T-helper 17 cell (primary cell): ENCODE measurements at places on chromosomes 7 and 10.

GRCh38 chr10:107899075-107899474, 734.6 kb upstream of the SORCS1 start:
- H3K27me3 ChIP-seq: no peaks in the 10 kb centered on the region
- H3K4me3 ChIP-seq: no peak overlapping the region
- no peaks in the 10 kb centered on the region for H3K36me3 ChIP-seq
- H3K4me1 ChIP-seq: no peaks in the 10 kb centered on the region
- H3K27ac ChIP-seq: no peak overlapping the region

GRCh38 chr10:124280916-124281315, 137.8 kb downstream of the OAT start:
- no peaks in the 10 kb centered on the region for H3K36me3 ChIP-seq
- H3K27ac ChIP-seq: no peak overlapping the region
- H3K4me3 ChIP-seq: no peak overlapping the region
- peaks cover 31% of the 10 kb centered on the region for H3K27me3 ChIP-seq

DNA sequence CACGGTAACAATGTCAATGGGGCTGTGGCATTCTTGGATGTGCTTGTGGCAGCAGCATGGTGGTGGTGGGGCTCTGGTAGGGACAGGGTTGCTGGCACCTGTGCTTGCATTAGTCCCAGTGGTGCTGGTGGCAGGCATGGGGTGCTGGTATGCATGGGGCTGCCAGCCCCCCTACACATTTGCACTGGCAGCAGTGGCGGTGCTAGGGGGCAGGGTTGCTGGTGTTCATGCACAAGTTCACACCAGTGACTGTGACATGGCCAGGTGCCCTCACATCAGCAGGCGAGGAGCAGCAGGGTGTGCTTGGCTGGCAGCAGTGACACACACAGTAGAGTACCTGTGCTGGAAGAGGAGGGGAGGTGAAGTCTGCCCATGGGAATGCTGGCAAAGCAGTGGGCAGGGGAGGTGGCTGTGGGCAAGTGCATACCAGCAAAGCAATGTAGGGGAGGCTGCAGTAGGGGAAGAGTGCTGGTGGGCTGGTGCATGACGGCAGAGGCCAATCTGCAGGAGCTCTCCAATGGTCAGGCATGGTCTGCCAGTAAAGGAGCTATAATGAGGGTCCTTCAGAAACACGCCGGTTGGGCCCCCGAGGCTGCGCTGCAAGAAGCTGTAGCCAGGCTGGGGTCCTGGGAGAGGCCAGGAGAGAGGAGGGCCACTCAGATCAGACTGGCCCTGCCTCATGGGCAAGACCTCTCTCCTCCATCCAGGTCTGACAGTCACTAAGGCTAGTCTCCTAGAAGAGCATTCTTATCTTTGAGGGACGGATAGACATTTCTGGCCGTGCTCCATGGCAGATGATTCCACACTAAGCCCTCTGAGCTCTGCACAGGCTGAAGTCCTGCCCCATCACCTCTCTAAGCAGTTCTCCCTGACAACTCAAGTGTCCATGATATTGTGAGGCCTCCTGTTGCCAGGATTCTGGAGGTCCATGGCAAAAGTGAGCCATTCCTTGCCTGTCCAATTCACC, 406.4 kb downstream of the SEMA3D start:
- H3K36me3 ChIP-seq: no peaks in the 10 kb centered on the region
- H3K4me1 ChIP-seq: no peaks in the 10 kb centered on the region
- H3K27ac ChIP-seq: no peak overlapping the region
- no peaks in the 10 kb centered on the region for H3K27me3 ChIP-seq

GRCh38 chr10:100380400-100380799, 33.4 kb downstream of the SCD start:
- peaks cover 8% of the 10 kb centered on the region for H3K36me3 ChIP-seq
- no peaks in the 10 kb centered on the region for H3K27me3 ChIP-seq
- H3K27ac ChIP-seq: no peak overlapping the region
- H3K4me1 ChIP-seq: peaks cover 4% of the 10 kb centered on the region
- H3K4me3 ChIP-seq: no peak overlapping the region

GRCh38 chr7:4612939-4613841, 68.9 kb upstream of the FOXK1 start:
- no peaks in the 10 kb centered on the region for H3K27me3 ChIP-seq
- H3K4me3 ChIP-seq: peak overlapping the region; percentile 45
- DNase-seq: no peak
- H3K36me3 ChIP-seq: no peaks in the 10 kb centered on the region
- peaks cover 12% of the 10 kb centered on the region for H3K4me1 ChIP-seq

- H3K4me3 ChIP-seq: no peak overlapping the region
- no peak overlapping the region for H3K27ac ChIP-seq
- peaks cover 10% of the 10 kb centered on the region for H3K4me1 ChIP-seq
- peaks cover 19% of the 10 kb centered on the region for H3K27me3 ChIP-seq
- no peaks in the 10 kb centered on the region for H3K36me3 ChIP-seq
Measured at GRCh38 chr7:135791543-135792362, 43.1 kb upstream of the FAM180A start.

DNA sequence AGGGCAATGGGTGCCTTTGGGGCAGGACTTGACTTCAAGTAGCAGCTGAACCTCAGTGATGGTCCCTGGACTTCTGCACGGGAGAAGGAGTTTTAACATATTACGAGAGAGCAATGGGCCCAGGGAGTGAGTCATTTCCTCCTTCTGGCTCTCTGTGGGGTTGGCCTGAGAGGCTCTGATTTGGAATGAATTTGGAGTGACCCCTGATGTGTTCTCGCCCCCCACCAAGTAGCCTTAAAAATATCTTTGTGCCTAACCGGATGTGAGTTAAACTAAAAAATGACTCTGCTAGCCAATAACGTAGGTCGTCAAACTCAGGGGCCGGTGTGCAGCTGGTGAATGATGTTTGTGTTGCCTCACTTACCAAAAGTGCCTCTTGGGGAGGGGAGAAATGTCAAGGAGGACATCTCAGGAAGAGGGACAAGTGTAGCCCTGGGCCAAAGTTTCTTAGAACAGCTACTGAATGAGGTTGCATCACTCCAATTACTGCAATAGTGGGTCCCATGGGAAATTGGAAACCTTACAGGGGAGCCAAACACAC, 656.6 kb downstream of the INHBA start:
- H3K27me3 ChIP-seq: no peaks in the 10 kb centered on the region
- DNase-seq: no peak
- H3K36me3 ChIP-seq: no peaks in the 10 kb centered on the region
- no peaks in the 10 kb centered on the region for H3K4me1 ChIP-seq

- H3K36me3 ChIP-seq: no peaks in the 10 kb centered on the region
- DNase-seq: no peak
- no peak overlapping the region for H3K27ac ChIP-seq
- H3K4me3 ChIP-seq: no peak overlapping the region
Measured at GRCh38 chr7:130814778-130815335, 80.8 kb upstream of the KLF14 start.

DNA sequence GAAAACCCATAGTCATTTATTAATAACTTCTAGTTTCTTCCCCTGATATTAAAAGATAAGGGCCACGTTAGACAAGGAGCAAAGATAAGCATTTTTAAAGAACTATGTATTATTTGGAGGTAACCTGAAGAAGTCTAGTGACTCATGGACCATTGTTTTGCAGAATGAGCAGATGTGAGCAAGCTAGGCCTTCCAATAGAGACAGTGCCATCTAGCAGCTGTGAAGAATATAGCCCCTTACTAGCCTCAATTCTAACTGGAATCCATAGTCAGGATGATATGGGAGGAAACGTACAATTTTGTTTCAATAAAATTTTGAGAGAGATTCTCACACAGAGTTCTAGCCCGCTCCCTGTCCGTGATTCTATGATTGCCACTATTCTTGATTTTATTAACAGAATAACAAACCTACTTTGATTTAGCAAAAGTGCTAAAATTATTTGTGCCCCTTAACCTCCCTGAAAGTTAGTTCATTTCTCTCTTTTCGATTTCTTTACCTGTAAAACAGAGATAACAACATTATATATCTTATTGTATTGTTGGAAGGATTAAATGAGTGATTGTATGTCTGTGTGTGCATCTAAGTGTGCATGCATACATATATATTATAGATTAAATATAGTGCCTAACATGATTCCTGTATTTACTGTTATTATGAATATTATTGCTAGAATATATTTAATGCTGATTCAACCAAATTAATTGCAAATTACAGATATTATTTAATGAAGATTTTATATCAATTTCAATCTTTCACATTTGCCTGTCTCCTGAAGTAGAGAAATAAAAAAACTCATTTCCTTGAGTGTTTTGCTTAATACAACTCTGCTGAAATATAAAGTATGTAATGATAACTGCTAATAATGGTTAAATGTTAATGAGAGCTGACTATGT, 22.7 kb downstream of the FAM237B start:
- H3K4me1 ChIP-seq: no peaks in the 10 kb centered on the region
- no peaks in the 10 kb centered on the region for H3K36me3 ChIP-seq
- H3K4me3 ChIP-seq: no peak overlapping the region
- DNase-seq: no peak

DNA sequence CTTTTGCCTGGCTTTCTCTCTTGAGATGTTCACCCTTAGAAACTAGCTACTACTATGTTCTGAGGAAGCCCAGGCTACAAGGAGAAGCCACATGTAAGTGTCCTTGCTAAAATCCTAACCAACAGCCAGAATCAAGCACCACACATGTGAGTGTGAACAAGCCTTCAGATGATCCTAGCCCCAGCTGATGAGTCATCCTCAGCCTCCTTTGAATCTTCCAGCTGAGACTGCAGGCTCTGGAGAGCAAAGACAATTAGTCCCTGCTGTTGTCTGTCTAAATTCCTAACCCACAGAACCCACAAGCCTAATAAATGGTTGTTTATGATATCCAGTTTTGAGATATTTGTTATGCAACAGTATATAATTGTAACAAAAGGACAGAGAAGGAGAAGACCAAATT, 92.8 kb upstream of the TAC1 start:
- no peak for DNase-seq
- no peaks in the 10 kb centered on the region for H3K27me3 ChIP-seq
- H3K4me1 ChIP-seq: no peaks in the 10 kb centered on the region

- H3K4me3 ChIP-seq: no peak overlapping the region
- H3K36me3 ChIP-seq: no peaks in the 10 kb centered on the region
- DNase-seq: no peak
- no peak overlapping the region for H3K27ac ChIP-seq
- H3K27me3 ChIP-seq: peaks cover 52% of the 10 kb centered on the region
Measured at GRCh38 chr10:113241599-113242360, 291.7 kb downstream of the TCF7L2 start.

DNA sequence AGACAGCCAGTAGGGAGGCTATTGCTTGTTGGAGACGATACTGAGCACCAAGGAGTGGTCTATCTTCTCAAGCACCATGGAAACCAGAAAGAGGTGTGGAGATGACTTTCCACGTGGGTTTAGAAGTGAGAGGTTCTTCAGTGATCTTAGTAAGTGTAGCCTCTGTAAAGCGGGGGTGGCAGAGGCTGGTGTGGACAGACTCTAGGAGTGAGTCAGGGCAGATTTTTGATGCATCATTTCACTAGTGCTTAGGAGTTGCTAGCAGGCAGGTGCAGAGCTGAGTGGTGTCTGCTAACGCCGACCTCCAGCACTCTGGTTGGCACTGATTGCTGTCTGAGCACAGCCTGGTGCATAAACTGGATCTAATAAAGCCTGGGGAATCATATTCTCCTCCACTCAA, 78.4 kb upstream of the ADO start:
- H3K4me3 ChIP-seq: no peak overlapping the region
- peaks cover 23% of the 10 kb centered on the region for H3K27me3 ChIP-seq
- H3K4me1 ChIP-seq: peaks cover 21% of the 10 kb centered on the region
- H3K27ac ChIP-seq: no peak overlapping the region
- H3K36me3 ChIP-seq: no peaks in the 10 kb centered on the region

DNA sequence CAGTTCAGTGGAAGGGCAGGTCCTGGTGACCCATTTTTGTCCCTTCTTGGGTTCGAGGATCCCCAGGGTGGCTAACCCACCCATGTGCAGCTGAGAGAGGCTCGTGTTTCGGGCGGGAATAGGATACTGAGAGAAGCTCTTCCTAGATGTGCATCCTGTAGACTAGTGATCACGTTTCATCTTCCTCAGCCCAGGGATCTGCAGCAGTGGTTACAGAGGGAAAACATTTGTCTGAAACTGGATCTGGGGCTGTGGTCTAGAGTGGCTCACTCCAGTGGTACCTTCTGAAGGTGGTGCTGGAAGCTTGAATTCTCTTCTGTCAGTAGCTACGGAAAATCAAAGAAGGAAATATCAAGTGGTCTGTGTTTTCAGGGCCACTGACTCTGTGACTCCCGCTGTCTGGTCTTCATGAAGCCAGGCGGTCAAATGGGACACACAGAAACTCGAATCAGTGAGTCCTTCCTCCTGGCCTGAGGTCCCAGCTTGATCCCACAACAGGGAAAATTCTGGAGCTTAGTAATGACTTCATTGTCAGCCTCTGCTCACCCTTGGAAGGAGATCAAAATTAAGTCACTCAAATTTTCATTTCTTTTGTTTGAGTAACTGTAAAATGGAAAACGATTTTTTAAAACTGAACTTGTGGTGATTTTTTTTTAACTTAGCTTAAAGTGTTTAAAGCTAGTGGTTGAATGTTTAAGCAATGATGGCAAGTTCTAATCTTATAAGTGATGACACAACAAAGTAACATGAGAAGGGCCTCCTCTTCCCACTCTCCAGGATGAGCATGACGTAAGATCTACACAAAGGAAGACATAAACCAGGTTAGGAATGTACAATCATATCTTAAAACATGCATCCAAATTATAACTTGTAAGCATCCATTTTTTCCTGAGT, 469.3 kb upstream of the KLF6 start:
- no peaks in the 10 kb centered on the region for H3K36me3 ChIP-seq
- H3K27me3 ChIP-seq: no peaks in the 10 kb centered on the region
- no peaks in the 10 kb centered on the region for H3K4me1 ChIP-seq
- no peak overlapping the region for H3K4me3 ChIP-seq
- no peak for DNase-seq

DNA sequence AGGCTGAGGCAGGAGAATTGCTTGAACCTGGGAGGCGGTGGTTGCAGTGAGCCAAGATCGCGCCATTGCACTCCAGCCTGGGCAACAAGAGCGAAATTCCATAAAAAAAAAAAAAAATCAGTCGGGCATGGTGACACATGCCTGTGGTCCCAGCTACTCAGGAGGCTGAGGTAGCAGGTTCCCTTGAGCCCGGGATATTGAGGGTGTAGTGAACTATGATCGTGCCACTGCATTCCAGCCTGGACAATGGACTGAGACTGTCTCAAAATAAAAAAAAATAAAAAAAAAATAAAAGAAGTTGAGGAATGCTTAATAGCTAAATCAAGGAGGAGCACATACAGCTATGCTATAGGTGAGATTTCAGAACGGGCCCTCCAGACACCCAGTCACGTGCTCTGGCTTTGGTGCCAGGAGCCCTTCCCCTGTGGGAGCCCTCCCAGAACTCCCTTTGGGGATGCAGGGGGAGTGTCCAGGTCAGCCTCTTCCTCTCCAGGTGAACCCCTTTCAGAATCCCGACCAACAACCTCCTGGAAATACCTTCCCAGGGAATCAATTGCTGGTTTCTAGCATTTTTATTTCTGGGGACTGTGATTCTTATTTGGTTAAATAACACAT, 42.9 kb upstream of the CTBP2 start:
- H3K27ac ChIP-seq: no peak overlapping the region
- no peak for DNase-seq
- H3K27me3 ChIP-seq: peaks cover 23% of the 10 kb centered on the region
- no peaks in the 10 kb centered on the region for H3K4me1 ChIP-seq
- H3K36me3 ChIP-seq: no peaks in the 10 kb centered on the region
